Activated T-helper 1 cell treated with anti-CD3 and anti-CD28 coated beads, Interleukin-2, amount 50 U/mL, for 16 hours (primary cell): ENCODE measurements at places on chromosomes 6 and 20.

DNA sequence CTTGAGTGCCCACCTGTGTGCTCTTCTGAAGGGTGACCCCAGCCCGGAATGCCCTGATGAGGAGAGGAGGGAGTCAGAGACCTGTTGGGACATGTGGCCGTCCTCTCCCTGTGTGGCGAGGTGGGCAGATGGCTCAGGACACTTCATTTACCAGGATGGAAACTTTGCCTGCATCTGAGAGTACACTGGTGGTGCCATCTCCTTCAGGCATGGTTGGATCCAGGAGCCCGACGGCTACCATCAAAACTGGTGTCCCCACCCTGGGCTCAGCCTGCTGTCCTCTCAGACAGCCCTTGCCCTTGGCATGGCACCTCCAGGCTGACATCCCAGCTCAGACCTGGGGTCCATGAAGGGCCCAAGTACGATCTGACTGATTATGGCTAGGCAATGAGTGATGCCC, 7.0 kb upstream of the OSBPL2 start:
- DNase-seq, result no peak

GRCh38 chr6:128648022-128648598, 127.7 kb upstream of the PTPRK start:
- DNase-seq, result no peak

DNA sequence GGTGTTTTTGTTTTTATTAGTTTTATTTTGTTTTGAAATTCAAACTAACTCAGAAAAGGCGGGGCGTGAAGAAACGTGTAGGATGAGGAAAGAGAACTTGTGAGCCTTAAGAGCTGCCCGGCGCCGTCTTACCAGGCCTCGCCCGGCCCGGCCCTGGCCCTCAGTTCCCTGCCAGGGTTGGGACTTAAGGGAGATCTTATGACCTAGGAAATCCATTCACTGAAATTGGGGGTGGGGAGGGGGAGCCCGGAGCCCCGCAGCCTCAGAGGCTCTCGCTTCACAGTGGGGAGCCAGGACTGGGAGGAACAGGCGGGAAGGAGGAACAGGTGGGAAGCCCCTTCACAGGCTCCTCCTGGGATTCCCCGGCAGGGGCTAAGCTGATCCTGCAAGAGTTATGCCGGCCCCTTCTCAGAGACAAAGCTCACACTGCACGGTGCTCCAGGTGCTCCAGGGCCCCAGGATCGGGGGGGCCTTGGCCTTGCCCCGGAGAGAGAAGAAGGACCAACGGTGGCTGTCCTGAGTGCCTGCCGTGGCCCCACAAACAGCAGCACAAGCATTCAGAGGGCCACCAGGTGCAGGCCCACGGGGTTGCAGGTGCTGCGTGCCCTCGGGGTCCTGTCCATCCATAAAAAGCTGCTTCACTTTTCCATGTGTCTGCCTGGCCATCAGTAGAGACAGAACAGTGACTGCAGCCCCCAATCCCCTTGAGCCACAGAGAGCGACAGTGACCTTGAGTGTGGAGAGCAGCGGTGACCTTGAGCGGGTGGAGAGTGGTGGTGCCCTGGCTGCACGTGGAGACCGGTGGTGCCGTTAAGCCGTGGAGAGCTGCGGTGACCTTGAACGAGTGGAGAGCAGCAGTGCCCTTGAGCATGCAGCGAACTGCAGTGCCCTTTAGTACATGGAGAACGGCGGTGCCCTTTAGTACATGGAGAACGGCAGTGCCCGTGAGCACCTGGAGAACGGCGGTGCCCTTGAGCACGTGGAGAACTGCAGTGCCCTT, 152.7 kb downstream of the DLL1 start:
- DNase-seq, result no peak

GRCh38 chr6:106152952-106153351, 66.8 kb downstream of the PRDM1 start:
- no peak for DNase-seq

- DNase-seq, result no peak
Observed at GRCh38 chr20:53935344-53936084, 134.9 kb downstream of the BCAS1 start.

DNA sequence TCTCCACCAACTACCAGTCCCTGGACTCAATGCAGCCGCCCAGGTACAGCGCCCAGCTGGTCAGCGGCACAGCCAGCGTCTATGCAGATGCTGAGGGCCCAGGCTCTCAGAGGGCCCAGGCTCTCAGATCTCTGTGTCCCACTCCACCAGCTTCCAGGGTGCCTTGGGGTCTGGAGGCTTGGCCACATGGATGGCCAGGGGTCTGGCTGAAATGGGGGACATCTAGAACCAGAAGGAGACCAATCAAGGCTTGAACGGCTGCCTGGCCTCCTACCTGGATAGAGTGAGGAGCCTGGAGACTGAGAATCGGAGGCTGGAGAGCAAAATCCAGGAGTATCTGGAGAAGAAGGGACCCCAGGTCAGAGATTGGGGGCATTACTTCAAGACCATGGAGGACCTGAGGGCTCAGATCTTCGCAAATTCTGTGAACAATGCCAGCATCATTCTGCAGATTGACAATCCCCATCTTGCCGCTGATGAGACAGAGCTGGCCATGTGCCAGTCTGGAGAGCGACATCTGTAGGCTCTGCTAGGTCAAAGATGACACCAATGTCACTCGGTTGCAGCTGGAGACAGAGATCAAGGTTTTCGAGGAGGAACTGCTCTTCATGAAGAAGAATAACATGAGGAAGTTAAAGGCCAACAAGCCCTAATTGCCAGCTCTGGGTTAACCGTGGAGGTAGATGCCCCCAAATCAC, 44.1 kb upstream of the GRM4 start:
- DNase-seq, result no peak

GRCh38 chr20:63363013-63363957, 2.1 kb upstream of the CHRNA4 start:
- DNase-seq, result no peak

- DNase-seq, result no peak
Observed at GRCh38 chr6:160274871-160275510, 16.4 kb upstream of the SLC22A2 start.

DNA sequence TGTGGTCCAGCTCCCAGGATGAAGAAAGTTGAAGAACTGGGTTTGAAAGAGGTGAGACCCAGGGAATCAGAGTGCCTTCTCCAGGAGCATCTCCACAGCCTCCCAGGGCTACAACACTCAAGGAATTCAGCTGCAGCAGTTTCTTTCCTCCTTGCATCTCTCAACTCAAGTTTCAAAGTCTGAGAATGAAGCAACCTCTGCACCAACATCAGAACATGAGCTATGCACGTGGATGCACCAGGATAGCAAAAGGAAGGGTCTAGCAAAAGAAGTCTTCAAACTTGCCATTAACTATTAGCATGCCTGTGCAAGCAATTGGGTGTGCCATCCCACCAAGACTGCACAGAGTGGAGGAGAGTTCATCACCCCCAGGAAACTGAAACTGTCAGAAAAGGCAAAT, 193.9 kb downstream of the OTOR start:
- no peak for DNase-seq

DNA sequence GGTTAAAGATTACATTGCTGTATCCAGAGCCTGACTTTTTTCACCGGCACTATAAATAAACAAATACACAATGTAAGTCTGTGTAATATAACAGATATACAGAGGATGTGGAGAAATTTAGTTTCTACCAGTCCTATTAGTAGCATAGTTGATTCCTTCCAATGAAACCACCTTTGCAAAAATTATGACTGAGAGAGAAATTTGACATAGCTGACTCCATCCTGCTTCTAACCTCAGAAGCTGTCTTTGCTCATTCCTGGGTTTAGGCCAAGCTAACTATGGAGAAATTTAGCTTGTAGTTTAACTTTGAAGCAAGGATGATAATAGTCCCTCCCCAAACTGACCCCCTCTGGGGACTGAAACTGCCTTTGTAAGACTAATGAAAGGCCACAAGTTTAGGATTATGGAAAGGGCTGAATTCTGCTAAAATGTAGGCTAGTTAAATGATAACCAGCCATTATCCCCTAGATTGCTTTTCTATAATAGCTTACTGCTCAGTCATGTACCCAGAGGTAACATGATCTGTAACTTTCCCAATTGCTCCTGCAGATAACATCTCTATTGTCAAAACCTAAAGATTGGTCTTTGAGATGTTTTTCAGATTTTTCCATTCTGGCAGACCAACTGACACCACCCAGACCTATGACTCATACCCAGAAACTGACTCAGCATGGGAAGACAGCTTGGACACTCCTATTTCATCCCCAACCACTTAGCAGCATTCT, 172.8 kb upstream of the ARG1 start:
- DNase-seq, result no peak

DNA sequence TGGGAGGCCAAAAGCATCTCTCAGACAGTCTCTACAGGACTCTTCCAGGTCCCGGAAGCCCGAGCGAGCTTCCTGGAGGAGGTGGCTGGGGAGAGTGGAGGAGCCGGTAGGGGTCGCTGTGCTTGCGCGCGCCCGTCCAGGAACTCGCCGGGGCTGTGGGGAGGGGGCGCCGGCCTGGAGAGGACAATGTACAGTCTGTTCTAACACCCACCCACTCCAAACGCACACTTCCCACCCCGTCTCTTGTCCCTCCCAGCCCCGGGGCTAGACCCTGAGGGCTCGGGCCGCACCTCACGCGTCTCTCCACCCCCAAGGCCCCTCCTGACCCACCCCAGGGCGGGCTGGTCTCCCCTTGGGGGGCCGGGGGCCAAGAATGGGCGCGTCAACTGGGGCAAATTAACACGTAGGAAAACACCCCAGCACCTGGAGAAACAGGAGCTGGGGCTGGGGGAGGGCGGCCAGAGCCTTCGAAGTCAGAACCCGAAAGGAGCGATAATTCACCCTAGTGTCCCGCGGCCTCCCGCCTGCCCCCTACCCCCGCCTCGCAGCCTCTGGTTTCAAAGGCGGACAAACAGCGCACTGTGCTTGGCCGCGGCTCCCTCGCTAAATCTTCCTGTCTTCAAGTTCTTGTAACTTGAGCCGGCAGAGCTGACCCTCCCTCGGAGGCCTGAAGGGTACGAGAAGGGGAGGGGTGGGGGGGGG, 103.2 kb upstream of the FOXP4 start:
- no peak for DNase-seq

GRCh38 chr6:96909811-96910210, 12.1 kb upstream of the NDUFAF4 start:
- DNase-seq, result no peak

GRCh38 chr6:118993358-118993757, 58.4 kb upstream of the MCM9 start:
- no peak for DNase-seq

DNA sequence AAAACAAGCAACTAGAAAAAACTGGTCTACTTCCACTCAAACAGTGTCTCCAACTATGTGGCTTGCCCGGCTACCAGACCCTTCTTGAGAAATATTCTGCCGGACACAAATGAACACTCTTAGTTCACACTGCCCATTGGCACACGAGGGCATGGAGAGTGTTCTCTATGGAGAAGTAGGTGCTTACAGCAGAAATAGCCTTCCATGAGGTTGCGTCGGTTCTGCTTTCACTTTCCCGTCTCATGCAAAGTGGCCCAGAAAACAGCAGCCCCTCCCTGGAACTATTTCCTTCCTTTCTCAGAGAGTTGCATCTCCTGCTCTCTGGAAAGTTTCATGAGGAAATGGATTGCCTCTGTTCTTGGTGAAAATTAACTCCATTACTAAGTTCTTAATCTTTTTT, 9.5 kb upstream of the HLA-DOA start:
- DNase-seq, result no peak

DNA sequence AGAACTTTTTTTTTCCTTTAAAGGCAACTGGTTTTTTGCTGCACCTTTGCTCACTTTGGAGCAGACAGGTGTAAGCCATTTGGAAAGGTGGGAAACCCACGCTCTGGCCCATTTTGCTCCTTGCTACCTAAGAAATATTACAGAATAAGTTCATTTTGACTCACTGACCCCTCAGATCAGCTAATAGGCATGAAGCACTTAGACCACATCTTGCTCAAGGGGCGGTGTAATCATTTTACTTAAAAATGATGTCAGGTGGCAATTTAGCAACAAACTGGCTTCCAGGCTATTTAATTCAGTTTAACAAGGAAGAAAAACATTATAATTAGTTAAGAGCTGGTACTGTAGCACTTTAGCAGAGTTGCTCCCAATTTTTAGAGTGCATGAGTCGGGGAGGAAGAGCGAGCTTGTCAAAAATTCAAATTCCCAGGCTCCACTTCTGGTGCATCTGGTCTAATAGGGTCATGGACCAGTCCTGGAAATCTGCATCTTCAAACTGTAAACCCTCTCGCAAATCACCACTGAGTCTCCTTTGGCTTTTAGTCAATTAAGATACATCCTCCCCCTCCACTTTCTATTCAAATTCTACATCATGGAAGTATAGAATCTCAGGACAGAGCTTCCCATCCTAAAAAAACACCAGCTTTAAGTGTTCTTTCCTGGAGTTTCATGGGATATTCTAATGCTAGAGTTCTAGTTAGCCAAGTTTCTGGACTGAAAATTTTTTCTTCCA, 38.2 kb downstream of the JAG1 start:
- no peak for DNase-seq

DNA sequence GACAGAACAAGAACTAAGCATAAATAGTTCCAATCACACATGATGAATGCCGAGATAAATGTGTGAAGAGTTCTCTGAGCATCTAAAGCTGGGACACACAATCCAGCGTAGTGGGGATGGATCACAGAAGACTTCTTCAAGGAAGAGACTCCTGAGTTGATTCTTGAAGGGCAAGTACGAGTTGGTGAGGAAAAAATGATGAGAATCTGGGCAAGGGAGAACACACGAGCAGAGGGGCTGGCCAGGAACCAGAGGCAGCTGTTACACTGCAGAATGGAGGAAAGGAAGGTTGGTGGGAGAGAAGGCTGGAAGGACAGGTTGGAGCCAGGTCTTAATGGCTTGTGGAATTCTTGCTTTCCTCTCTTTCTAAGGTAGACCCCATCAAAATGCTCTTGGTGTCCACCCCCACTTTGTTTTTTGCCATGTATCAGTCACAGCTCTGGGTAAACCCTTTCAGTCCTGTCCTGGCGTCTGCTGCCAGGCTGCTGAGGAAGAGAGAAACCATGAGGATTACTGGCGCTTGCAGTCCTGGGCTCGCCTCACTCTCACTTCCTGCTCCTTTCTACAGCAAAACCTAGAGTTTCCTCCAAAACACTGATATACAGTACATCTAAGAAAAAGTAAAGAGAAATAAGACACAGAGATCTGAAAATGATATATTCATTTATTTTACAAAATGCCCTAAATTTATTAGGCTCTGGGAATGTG, 127.6 kb upstream of the FAM184A start:
- DNase-seq, result no peak

DNA sequence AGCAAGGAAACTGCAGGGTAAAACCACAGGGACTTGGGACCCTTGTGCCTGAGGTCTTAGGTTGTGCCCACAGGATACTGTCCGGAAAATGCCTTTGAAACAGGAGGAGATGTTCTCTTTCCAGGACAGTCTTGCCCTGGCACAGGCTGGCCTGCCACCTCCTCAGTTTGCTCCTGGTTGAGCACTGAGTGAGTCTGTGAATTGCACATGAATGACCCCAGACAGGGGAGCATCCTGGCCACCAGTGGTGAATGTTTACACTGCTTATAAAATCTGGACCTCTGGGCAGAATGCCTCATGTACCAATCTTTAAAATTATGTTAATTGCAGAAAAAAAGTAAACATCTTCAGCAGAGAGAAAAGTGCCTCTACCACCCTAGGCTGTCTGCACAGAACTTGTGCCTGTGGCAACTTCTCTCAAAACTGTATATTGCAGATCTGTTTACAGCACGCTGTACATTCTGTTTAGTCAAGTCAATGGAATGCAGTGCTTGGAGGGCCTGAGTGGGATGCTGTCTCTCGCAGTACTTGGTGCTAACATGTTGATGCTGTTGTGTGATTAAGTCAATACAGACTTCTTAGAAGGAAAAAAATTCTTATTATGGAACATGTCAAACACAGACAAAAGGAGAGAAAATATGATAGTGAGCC, 242.1 kb downstream of the SOD2 start:
- no peak for DNase-seq
